ENCODE measurements at places on chromosomes 5 and 9. TPM values are rescaled to one million over a fixed set of nuclear protein-coding genes. Genes with fewer than 3 reads are reported as not detected.

OBP2B gene
- total RNA-seq = 35.2 TPM

DNA sequence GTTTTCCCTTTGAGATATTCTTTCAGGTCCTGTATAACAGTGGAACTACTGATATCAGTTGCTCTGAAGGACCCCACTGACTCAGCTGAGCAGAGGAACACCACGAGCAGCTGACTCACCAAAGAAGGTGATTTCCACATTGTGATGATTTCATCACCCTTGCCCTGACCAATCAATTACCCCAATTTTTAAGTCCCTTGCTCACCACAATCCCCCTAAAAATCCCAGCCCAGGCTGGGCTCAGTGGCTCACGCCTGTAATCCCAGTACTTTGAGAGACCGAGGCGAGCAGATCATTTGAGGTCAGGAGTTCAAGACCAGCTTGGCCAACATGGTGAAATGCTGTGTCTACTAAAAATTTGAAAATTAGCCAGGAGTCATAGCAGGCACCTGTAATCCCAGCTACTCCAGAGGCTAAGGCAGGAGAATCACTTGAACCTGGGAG lies 125.3 kb upstream of the ABCA1 start:
- no peak for DNase-seq

IFNA21 gene
- not detected for total RNA-seq

DNA sequence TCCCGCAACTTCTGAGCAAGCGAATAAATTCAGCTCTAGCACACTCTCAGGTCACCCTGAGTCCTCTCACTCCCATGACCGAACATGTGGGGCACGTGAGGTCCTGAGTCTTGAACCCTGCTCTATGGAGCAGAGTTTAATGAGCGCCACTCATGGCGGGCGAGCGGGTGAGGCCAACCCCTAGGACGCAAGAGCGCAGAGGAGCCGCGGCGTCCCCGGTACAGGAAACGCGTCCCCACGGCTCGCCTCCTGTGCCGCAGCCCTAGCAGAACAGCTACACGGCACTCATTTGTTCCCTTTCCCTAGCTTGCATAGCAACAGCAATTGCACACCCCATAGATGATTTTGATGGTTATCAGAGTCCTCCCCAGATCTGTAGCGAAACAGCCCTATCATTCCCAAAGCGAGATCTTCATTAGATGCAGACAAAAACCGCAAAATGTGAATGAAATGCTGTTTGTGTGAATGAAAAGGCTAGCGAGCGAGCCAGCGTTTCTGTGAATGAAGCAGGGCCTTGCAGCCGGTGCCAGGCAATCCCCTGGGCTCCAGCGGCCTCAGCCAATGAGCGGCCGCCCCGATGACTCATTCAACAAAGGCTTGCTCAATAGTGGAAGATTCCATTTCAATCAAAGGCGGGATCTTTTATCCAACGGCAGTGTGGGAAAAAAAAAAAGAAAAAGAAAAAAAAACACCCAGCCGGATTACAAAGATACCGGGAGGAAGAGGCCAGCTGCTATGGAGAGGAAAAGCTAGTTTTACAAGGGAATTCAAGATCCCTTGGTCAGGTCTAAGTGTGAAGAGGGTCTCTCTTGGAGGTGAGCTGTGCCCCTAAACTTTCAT lies 1.5 kb upstream of the SHC3 start:
- DNase-seq = peak; percentile 88

GRCh38 chr5:57586649-57587048 lies 104.0 kb upstream of the ACTBL2 start:
- DNase-seq = no peak

NUTM2G gene
- total RNA-seq = not detected

DNA sequence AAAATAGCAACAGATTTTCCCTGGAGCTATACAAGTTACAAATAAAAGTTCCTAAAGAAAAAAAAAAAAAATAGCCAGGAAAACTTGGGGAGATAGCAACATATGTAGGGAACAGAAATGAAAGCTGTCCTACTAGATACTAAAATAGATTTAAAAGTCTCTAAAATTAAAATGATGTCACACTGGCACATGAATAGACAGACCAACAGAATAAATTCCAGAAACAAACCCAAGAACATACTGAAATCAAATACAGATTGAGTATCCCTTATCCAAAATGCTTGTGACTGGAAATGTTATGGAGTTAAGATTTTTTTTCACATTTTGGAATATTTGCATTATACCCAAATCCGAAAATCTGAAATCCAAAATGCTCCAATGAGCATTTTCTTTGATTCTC lies 23.8 kb downstream of the GOLPH3 start:
- no peak for DNase-seq

Data from prostate gland (tissue), 2 donors.